ENCODE measurements at places on chromosomes 12 and 14. TPM values are rescaled to one million over a fixed set of nuclear protein-coding genes. Genes with fewer than 3 reads are reported as not detected.

DNA sequence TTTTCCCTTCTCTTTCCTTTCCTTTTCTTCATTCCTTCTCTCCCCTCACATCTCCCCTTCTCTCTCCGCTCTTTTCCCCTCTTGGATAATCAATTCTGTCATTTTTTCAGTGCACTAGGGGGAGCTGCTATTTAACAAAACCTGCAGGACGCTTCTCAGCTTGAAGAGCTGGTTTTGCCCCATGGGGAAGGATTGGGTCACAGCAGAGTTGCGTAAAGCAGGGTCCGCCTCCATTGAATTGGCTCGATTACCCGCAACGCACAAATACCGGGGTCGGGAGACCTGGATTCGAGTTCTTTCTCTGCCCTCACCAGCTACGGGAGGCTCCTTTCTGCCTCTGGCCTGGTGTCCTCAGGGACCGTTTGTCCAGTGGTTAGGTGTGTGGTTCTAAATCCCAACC is 42.1 kb upstream of the CHGA start:
- no peak for DNase-seq

DNA sequence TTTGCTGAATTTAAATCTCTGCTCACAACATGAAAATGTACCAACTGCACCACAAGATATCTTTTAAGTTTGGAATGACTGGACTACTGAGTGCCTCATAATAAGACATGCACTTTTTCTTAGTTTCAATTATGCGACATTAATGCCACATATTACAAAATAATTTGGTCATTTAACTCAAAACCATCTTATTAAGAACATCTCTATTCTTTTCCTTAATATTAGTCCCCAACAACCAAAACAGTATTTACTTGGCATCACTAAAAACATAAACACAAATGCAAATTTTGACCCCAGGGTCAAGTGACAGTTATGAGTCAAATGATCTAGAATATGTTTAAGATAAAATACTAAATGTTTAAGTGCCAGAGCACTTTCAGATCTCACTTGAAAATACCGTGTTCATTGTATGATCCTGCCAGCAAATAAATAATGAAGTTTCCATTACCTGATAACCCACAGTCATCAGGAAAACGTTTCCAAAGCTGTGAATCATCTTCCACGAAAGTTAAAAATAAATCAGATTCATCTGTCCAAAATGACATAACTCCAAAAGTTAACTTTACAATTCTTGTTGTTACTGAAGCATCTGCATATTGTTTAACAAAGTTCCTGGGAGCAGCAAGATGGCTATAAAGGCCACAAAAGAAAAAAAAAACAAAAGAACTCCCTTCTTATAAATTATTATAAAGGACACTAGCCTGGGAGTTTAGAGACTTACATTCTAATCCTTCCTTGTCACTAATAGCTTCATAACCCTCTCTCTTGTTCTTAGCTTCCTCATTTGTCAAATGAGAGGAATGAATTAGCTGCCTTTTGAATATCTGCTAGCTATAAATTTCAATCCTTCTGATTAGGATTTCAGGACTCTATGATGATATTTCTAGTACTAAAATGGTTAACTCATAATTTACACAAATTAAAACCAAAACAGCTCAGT is 30.5 kb upstream of the AP4S1 start:
- no peak for DNase-seq

DNA sequence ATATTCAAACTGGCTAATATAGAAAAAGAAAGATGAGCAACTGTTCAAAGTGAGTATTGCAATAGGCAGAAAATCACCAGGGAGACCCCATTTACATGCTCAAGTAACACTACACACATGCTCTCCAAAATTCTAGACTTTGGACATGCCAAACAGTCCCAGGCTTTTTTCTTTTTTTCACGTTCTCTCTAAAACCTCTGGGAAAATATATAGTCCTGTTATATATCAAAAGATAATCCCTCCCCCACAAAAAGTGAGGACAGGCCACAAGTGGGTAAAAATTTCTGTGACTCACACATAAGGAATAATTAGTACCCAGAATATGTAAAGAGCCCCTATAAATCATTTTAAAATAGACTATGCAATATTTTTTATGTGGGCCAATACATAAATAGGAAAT is 55.2 kb downstream of the EFCAB11 start:
- no peak for DNase-seq

DNA sequence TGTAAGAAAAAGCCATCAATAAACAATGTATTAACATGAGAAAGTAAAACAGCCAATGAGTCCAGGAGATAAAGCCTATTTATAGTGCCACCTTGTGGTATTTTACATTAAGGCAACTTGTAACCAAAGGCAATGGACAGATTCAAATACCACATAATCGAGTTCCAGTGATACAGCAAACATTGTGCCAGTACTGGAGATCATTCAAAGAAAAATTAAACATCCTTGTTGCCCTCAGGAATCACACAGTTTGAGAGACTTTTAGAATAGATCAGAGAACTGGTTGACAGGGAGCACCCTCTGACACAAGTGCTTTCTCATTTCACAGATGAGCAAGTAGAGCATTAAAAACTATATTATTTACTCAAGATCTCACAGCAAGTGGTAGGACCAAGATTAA is 98.1 kb downstream of the DDHD1 start:
- no peak for DNase-seq

DNA sequence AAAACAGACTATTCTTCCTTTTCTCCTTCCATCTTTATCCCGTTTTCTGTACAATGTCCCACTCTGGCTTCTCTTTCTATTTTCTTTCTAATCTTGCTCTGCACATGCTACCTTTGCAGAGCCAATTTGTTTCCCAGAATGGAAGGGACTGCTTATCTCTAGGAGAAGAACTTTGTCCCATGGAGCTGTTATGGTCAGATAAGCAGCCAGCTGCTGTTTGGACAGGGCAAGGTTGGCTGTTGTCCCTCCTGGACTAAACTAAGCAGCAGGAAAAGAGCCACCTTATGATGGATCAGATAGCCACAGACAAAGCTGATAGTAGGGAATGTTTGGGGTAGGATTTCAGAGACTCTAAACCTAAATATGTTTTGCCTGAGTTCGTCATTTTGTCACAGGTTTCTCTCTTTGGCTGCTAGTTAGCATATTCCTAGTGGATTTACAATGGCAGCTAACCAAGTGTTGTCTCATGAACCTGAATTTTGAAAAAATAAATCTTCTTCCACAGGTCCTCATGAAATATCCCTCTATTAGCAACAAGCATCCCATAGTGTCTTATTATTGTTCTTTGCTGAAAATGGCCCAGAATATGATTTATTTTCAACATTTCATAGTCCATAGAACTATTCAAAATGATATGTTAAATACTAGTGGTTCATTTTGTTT is 262.8 kb downstream of the SLC16A7 start:
- DNase-seq: no peak

DNA sequence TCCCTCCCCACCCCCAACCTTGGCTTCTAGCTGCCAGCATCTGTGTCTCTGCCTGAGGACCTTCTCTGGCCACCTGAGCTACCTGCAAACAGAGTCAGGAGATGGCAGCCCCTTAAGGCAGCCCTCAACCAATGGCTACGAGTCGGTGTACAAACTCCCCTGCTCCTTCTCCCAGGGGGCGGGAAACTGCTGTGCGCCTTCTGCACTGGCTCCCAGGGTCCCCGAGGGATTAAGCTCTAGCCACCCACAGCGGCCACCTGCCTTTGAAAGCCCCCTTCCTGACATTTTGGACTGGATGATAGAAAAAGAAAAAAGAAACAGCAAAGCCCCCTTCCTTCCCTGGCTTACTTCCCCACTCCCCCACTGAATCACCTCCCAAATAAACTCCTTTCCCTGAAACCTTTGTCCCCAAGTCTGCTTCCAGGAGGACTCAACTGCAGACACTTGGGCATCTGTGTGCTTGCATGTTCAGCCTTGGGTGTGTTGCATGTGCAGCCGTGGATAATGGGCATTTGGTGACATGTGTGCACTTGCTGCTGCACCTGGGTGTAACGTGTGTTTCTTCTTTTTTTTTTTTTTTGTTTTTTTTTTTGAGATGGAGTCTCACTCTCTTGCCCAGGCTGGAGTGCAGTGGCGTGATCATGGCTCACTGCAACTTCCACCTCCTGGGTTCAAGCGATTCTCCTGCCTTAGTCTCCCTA is 6.0 kb downstream of the SDS start:
- DNase-seq: no peak

GRCh38 chr12:67609226-67609870 is 39.2 kb upstream of the DYRK2 start:
- DNase-seq: no peak

The OTOGL gene
- not detected for total RNA-seq

- DNase-seq: no peak
Observed at GRCh38 chr14:103186241-103186822, 63.1 kb downstream of the TNFAIP2 start.

The LRRK2 gene
- 59.9 TPM for total RNA-seq

- no peak for DNase-seq
Observed at GRCh38 chr14:64767215-64767964, 63.2 kb downstream of the PLEKHG3 start.

The RIMBP2 gene
- total RNA-seq: not detected

GRCh38 chr12:104448451-104448850 is 8.3 kb upstream of the CHST11 start:
- DNase-seq: no peak

DNA sequence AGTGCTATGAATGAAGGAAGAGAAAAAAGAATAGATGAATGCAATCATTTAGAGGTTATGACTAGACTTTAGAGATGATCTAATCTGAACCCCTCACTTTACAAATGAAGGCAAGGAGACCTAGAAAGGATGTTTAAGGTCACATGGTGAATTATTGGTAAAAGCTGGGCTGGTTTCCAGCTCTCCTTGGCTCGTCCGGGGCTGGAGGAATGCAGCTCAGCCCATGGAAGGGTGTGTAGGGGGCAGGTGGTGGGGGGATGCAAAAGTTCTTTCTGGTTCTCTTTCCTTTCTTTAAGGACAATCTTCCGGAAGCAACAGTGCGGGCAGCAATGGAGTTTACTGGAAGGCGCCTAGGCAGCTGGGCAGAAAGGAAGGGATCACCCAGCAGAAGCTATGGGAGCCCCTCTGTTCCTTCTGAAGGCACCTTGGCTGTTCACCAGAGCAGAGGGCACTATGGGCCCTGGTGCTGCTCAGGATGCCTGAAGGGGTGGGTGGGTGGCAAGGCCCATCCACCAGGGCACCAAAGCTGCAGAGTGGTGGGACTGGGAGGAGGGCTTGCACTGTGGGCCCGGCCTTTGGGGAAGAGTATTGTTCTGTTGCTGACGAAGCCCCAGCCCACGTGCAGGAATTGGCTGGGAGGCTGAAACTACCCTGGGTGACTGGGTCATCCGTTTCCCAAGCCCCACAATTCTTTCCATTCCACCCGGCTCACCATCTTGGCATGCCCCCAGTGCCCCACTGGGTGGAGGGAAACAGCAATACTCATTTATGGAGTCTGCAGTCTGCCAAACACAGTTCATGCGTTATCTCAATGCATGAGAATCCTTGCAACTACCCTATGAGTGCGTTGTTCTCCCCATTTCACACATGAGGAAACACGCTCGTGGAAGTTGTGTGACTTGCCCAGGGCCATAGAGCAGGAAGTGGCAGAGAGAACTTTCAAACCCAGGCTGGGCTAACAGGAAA is 78.2 kb downstream of the IRF2BPL start:
- no peak for DNase-seq

DNA sequence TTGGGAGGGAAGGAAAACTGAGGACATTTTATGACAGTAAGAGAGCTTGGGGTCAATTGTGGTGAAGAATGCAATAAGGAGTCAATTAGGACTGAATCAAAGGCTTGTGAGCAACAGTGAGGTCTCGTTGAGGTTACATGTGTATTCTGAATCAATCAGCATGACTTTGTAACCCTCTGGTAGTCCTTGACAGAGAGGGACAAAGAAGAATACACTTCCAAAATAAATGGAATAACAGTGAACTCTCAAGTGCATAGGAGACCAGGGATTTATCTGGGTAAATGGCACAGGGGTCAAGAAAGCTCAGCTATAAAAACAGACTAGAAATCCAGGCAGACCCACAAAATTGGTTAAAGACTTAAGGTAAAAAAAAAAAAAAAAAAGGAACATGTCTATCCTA is 85.1 kb upstream of the NAV3 start:
- DNase-seq: no peak

The KCNMB4 gene
- 0.86 TPM for total RNA-seq

DNA sequence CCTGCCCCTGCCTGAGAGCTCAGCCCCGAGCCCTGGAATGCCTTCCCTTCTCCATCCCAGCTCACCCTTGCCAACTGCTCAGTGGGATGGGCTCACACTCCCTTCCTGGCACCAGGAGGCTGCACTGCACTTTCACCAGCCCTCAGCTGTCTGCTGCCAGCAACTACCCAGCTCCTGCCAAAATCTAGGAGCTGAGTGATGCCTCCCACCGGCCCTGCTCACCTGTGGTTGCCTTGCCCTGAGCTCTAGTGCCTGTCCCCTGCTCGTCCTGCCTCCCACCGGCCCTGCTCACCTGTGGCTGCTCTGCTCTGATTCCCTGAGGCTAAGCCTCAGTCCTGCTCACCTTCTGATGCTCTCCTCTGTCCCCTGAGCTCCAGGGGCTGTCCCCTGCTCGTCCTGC is 119.8 kb downstream of the TMEM121 start:
- DNase-seq: no peak

DNA sequence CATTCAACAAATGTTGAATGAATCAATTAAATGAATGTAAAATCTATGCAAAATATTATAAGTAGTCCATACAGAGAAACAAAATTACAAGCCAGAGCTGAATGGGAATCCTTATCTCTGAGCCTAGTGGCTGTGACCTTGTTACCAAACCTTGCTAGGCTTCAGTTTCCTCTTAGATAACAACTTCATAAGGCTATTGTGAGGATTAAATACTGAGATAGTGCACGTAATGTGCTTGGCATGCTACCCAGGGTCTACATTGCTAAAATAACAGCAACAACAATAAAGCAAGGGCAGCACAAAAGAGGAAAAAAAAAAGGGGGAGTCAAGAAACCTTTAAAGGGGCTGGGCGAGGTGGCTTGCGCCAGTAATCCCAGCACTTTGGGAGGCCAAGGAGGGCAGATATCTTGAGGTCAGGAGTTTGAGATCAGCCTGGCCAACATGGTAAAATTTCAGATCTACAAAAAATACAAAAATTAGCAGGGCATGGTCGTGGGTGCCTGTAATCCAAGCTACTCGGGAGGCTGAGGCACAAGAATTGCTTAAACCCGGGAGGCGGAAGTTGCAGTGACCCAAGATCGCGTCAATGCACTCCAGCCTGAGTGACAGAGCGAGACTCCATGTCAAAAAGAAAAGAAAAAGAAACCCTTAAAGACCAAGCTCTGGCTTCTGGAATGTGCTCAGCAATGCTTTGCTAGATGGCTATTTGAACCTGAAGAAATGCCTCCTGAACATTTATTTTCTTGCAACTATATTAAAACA is 14.1 kb downstream of the STAB2 start:
- no peak for DNase-seq

DNA sequence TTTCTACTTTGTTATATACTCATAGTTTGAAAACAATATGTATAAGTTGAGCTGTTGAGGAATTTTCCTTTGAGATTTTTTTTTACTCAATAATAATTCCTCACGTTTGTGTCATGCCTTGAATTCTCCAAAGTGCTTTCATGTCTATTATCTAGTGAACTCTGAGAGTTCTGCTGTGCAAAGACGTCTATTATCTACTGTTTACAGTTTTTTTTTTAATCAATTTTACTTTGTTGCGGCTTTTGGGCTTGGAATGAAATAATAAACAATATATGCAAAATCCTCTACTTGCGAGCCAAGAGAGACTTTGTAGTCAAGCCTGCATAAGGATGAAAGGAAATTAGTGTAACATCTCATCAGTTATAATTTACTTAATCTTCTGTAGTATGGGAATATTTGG is 107.2 kb upstream of the FRMD6 start:
- no peak for DNase-seq
